OCI-M1 (cell line): ENCODE measurements at places on chromosomes 7 and 10.

GRCh38 chr7:128872394-128872824 lies 9.8 kb downstream of the ATP6V1F start:
- no peak for DNase-seq

- no peak for DNase-seq
Measured at GRCh38 chr10:62760401-62760800, 44.1 kb upstream of the ADO start.

DNA sequence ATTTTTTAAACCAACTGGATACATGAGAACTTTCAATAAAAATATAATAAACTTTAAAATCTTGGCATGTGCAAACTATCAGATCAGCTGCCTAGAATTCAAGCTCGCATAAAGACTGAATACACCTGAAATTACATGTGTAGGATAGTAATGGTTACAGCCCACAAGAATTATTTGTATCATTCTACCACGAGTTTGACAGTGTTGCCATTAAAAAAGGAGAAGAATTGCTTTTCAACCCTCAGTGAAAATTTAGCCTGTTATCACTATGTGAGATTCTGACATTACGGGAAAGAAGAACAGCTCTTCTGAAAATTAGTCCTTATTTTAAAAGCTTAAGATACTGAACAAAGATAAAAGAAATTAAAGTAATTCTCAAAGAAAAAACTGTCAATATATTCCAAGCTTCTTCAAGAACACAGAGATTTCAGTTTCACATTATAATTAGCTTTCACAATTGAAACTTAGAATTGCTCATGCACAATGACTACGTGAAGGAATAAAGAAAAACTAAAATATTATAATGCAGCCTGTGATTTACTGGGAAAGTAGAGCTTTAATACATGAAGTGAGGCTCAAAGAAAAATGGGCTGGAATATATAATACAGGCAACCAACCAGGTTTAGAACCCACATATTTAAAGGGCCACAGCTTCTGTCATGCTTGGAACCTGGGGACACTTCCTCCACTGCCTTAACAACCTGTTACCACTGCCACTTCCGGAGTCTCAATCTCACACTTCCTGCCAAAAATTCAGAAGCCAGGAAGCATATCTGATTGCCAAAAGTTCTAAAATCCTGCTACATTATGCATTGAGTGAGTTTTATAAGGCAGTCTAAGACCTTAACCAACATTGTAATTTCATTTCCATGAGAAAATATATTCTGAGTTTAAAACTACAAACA lies 23.2 kb downstream of the TPK1 start:
- no peak for DNase-seq

DNA sequence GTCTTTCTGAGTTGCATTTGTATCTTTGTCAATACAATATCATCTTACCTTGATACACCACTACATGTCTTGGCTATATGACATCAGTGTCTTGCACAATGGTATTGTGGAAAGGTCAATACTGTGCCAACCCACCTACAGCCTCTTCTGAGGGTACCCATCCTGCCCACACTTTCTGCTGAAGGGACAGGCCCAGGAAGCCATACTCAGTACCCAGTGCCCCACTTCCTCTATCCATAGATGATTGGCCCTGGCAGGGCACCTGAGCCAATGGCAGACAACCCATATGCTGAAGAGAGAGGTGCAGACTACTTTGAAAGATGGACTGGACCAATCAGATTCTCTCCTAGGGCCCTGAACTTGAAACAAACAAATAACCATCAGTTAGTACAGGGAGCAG lies 152.0 kb upstream of the ADO start:
- DNase-seq: no peak

- no peak for DNase-seq
Measured at GRCh38 chr10:51770709-51771108, 71.3 kb upstream of the CSTF2T start.

- DNase-seq: no peak
Measured at GRCh38 chr7:151488096-151488495, 31.6 kb downstream of the RHEB start.

GRCh38 chr7:45702751-45703150 lies 128.6 kb downstream of the ADCY1 start:
- DNase-seq: no peak

DNA sequence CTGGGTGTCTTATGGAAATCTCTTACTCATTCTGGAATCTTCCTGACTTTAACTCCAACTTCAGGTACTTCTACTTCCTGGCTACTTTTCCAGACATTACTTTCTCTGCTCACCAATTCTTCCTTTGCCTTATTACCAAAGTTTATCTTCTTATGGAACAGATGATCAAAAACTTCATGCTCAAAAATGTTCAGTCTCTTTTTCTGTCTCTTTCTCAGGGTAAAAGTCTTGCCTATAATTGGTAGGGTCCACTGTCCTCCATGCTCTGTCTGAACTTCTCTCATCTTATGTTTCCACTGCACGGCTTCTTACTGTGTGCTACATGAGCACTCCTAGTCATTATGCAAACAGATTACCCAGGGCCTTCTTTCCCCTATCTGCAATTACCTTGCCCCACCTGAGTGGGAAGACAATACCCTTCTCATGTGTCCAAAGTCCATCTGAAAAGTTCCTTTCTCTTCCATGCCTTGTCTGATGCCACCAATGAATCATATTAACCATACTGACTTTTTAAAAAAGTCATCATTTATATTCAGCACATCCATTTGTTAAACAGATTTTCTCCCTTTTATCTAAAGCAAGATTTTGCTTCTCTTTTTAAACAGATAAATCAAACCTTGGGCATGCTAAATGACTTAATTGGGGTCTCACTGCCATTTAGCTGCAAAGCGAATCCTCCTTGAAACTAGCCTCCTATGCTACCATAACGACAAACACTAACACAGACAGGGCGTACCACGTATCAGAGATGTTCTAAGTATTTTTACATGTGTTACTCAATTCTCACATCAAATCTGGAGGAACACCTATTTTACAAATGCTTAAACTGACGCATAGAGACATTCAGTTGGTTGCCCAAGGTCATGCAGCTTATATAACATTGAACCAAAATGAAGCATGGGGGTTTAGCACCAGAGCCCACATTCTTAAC lies 48.8 kb downstream of the SEMA3C start:
- DNase-seq: no peak

GRCh38 chr10:21047096-21047495 lies 150.0 kb upstream of the NEBL start:
- DNase-seq: no peak

GRCh38 chr10:14084875-14085274 lies 245.8 kb downstream of the FRMD4A start:
- DNase-seq: no peak

DNA sequence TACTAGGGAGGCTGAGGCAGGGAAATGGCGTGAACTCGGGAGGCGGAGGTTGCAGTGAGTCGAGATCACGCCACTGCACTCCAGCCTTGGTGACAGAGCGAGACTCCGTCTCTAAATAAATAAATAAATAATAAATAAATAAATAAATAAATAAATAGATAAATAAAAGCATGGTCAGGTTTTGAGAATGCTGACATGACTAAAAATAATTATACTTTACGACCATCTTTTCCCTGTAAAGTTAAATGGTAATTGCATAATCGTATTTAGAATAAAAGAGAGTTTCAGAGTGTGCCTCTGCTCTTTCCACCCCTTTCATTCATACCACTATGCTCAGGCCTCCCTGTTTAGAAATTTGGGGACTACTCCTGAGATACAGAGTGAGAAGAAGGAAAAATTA lies 326.5 kb downstream of the CNTNAP2 start:
- DNase-seq: no peak

GRCh38 chr7:80945976-80946375 lies 27.1 kb upstream of the SEMA3C start:
- DNase-seq: no peak

DNA sequence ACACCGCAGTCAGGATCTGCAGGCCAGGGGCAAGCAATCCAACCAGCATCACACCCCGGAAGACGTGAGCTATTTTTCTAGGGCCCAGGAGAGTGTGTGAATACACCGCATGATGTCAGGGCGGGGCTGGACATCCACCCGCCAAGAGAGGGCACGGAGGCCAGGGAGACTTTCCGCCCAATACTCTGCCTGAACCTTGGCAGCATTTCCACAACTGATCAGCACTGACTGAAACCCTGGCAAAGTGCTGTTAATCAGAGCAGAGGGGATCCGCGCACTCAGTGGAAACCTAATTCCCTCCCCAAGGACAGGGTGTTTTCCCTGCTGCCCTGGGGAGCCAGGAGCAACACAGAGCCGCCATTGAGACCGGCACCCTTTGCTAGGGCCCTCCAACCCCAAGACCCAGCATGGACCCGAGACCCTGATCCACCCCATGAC lies 8.2 kb downstream of the MAD1L1 start:
- DNase-seq: no peak

GRCh38 chr7:1806354-1806753 lies 136.3 kb downstream of the ELFN1 start:
- DNase-seq: no peak

GRCh38 chr10:6162589-6163356 lies 40.0 kb upstream of the PFKFB3 start:
- peak; percentile 60 for DNase-seq

- DNase-seq: no peak
Measured at GRCh38 chr7:22248111-22248809, 108.7 kb downstream of the RAPGEF5 start.

- no peak for DNase-seq
Measured at GRCh38 chr10:28910956-28911355, 233.6 kb downstream of the BAMBI start.

DNA sequence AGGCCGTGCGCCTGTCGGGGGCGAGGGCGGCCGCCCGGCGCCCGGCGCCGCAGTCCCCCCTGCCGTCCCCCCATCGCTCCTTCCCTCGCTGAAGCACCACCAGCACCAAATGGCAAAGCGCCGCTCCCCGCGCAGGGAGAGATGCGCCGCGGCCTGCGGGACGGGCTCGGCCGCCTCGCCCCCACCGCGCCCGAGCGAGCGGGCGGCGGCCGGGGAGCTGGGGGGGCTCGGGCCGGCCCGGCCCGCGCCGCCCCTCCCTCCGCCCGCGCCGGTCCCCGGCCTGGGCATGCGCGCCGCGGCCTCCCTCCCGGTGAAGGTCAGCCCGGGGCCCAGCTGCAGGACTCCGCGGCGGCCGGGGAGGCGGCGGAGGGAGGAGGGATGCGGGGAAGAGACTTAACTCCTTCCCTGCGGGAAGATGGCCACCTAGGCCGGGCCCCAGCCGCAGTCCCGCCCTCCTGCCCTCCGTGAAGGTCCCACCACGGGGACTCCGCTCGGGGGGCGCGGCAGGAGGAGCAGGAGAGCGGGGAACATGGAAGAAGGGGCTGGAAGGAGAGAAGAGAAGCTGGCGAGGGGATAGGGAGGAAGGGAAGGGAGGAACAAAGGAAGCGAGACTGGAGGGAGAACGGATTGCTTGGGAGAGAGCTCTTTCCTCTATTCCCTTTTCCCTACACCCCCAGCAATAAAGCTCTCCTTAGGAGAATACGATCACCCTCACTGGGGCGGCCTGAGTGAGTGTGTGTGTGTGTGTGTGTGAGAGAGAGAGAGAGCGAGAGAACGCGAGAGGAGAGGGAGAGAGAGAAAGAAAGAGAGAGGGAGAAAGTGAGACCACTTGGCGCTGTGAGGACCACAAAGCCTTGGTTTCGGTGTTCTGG lies 3.4 kb upstream of the SMARCD3 start:
- DNase-seq: no peak

DNA sequence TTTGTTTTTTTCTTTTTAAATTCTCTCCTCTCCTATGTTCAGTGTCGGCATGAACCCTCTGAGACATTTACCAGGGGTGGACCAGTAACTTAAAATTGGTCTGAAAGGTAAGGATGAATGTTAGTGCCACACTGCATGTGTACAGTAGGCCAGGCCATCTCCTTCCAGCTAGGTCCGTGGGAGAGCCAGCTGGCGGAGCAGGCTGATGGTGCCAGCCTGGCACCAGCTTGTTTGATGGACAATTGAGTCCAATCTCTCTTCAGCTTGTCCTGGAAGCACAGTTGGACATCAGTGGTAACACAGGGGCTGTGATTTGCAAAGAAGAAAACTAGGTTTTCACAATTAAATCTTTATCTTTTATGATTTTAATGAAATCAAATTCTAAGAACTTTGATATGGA lies 136.5 kb downstream of the CNNM2 start:
- DNase-seq: no peak

DNA sequence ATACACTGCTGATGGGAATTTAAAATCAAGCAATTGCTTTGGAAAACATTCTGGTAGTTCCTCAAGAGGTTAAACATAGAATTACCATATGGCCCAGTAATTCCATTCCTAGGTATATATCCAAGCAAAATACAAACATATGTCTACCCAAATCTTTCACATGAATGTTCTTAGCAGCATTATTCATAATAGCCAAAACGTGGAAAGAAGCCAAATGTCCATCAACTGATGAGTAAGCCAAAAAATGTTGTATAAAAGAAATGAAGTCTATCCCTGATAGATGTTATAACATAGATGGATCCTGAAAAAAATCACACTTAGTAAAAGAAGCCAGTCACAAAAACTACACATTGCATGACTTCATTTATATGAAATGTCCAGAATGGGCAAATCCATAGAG lies 893.0 kb downstream of the SORCS3 start:
- no peak for DNase-seq

DNA sequence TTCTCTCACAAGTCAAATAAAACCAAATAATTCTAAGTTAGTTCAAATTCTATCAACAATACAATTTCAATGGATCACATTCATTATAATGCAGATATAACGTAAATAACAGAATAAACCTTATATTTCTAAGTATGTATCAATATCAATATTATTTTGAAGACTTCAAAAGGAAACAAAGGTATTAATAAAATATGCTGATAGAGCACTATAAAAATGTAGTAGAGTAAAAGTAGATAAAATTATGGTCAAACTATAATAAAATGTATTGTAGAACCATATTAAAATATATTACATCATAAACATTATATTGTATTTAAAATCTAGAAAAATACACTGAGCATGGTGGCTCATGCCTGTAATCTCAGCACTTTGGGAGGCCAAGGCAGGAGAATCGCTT lies 23.5 kb upstream of the NRCAM start:
- DNase-seq: no peak
